ENCODE measurements at places on chromosomes 1 and 21.
A peak's percentile ranks its signal among the peaks of the same experiment; 100 is the strongest.

DNA sequence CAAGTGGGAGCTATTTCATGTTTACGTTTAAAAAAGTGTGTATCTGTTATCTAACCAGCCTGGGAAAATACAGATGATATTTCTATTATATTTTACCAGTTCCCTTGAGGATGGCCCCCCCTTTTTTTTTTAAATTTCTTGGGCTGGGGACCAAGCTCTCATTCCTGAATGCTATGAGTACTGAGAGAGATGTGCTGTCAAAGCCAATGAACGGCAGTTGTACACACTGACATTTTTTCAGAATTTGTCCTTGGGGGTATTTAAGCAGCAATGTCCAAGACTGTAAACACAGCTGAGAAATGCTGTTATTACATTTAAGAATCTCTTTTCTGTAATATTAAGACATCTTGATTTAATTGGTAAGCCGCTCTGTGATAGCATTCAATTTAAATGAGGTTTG, 177.9 kb downstream of the ST6GALNAC3 start:
- DNase-seq = no peak

GRCh38 chr1:56424744-56425493, 154.4 kb downstream of the PLPP3 start:
- DNase-seq = peak; percentile 36

DNA sequence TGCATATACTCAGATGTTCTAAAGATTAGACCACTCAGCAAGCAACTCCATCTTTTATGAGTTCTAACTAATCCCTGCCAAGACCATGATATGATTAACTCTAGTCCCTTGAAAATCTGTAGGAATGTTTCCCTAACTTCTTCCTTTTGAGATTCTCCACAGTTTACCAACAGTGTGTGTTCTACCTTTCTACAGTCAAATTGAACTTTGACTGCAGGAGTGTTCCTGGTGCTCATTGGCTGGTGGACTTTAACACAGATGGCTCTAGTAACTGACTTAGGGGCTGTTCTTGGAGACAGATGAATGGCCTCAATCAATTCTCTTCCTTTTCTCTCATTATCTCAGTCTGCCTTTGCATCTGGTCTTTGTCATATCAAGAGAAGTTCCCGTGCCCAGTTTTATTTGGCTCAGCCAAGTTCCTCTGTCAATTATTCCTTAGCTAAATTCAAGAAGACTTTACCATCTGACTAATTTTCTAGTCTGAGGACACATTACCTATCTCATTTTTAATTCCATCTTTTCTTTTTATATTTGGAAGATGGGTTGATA, 643.9 kb upstream of the CAMK1G start:
- DNase-seq = no peak

- no peak for DNase-seq
Measured at GRCh38 chr21:29888437-29888836, 51.4 kb downstream of the GRIK1 start.

- no peak for DNase-seq
Measured at GRCh38 chr1:205512059-205513045, 7.9 kb downstream of the CDK18 start.

DNA sequence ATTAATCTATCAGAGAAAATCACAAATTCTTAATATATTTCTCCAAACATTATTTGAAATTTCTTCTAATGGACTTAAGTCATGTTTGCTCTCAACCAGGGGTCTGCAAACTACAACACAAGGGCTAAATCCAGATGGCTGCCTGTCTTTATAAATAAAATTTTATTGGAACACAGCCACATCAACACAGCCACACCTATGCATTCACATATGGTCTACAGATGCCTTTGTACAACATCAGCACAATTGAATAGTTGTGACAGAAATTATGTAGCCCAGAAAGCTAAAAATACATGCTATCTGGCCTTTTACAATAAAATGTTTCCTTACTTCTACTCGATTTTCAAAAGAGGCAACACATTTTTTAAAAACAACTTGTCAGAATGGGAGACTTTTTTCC, 103.9 kb downstream of the DPYD start:
- DNase-seq = no peak

DNA sequence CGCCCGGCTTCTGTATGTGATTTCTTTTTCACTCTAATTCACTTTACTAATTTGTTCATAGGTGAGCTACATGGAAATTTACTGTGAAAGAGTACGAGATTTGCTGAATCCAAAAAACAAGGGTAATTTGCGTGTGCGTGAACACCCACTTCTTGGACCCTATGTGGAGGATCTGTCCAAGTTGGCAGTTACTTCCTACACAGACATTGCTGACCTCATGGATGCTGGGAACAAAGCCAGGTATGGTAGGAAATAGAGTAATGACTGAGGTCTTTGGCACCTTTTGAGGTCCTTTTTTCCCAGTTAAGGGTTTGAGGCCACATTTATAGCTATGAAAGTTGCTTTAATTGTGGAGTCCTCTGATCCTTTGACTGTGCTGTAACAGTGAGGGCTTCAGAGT, 56.9 kb downstream of the KIF1B start:
- no peak for DNase-seq

- no peak for DNase-seq
Measured at GRCh38 chr1:156050376-156050775, 3.2 kb downstream of the UBQLN4 start.

DNA sequence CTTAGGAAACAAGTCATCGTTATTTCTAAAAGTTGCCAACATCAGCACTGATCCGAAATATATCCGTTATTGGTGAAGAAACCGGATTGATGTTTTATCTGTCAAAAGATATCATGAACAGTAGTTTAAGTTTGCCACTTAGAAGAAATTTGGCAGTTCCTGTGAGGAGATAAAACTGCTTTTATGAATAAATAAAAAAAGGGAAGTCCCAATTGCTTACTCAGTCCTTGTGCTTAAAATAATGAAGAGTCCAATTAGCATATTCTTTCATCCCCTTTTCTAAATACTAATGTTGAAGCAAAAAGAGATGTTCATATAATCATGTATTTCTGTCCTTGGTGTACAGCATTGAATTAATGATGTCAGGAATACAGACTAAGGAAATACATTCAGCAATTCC, 164.6 kb downstream of the NCAM2 start:
- no peak for DNase-seq

DNA sequence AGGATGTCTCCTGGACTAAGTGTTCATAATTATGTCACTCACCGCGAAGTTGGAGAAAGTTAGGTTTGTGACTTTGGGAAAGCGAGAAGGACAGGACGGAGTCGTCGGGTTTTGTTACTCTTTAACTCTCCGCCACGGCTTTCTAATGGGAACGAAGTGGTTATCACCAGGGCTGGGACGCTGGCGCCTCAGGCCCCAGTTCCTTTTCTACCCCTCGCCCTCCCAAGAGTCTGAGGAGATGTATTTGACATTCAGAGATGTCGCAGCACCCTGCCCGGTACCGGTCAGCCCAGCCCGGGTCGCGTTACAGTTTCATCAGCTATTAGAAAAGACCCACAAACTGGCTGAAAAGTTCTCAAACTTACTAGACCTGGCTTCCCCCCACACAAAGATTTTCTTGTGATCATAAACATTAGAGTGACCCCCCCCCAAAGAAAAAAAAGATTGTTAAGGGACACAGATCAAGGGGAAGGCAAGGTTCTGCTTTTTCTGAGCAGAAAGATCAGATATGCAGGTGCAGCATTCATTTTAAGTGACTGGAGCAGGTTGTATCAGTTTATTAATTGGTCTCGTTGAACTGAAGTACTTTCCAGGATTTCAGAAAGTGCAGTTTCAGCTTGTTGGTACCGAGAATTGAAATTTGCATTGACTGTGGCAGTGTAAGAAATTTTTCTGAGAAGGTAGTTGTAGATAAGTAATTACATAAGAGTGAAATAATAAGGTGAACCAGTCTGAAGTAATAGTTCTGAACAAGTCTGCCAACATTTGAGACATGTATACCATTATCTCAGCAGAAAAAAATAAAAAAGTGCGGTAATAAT, 859 bp upstream of the ZBTB18 start:
- no peak for DNase-seq

- no peak for DNase-seq
Measured at GRCh38 chr1:6330410-6330911, 63.1 kb downstream of the ACOT7 start.

DNA sequence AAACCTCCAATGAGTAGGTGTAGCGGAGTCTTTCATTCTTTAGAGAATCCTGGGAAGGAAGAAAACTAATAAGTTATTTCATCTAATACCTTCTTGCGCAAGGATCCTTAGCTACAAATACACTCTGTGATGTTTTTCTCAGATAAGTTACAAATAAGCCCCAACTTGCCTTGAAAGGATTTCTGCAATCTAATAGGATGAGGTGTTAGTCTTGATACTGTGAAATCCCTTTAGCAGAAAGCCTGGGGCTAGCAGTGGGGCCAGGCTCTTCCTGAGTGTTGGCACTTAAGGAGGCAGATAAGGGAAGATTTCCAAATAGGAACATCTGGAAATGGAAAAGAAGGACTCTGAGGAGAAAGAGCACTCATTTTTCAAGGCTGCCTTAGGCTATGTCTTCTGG, 168.0 kb upstream of the DAB1 start:
- DNase-seq = no peak

GRCh38 chr1:115233598-115233997, 104.5 kb downstream of the NGF start:
- DNase-seq = no peak

DNA sequence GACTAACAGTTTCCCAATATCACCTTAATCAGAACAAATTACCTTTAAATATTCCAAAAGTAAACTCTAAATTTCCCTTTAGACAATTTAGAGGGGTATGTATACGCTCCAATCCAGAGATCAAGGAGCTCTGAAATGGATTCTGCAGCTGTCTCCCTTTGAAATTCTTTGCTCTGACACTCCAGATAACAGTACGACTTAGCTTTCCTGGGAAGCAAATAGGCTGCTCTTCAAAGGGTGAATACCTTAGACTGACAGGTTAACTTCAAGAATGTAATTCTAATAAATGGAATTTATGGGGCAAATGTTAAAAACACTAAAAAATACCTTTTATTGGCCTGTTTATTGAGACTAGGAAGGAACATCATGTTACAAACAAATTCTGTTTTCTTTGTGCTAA, 357.2 kb downstream of the USP25 start:
- DNase-seq = no peak

DNA sequence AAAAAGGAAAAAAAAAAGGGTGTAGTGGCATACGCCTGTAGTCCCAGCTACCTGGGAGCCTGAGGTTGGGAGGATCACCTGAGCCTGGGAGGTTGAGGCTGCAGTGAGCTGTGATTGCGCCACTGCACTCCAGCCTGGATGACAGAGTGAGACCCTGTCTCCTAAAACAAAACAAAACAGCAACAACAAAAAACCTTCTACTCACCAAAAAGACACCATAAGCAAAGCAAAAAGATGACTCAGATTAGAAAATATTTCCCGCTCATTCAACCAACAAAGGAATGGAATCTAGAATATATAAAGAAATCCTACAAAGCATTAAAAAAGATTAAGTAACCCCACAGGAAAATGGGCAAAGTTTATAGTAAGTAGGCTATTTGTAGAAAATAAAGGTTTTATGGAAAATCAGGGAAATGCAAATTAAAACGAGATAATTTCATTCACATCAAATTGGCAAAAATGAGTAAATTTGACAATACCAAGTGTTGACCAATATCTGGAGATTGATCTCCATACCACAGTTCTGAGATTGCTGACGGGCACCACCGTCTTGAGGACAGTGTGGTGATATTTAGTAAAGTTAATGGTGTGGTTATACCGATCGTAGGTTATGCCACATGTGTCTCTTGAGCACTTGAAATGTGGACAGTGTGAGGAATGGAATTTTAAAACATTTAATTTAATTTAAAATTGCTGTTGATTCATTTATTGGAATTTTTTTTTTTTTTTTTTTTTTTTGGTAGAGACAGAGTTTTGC, 54.0 kb downstream of the PIK3CD start:
- no peak for DNase-seq

GRCh38 chr1:13772271-13772670, 72.3 kb downstream of the PRDM2 start:
- no peak for DNase-seq

GRCh38 chr1:204584699-204585372, 68.6 kb downstream of the MDM4 start:
- DNase-seq = no peak

- DNase-seq = no peak
Measured at GRCh38 chr1:20047096-20047495, 22.9 kb upstream of the PLA2G5 start.

- no peak for DNase-seq
Measured at GRCh38 chr1:206050655-206051235, 2.2 kb upstream of the RHEX start.

DNA sequence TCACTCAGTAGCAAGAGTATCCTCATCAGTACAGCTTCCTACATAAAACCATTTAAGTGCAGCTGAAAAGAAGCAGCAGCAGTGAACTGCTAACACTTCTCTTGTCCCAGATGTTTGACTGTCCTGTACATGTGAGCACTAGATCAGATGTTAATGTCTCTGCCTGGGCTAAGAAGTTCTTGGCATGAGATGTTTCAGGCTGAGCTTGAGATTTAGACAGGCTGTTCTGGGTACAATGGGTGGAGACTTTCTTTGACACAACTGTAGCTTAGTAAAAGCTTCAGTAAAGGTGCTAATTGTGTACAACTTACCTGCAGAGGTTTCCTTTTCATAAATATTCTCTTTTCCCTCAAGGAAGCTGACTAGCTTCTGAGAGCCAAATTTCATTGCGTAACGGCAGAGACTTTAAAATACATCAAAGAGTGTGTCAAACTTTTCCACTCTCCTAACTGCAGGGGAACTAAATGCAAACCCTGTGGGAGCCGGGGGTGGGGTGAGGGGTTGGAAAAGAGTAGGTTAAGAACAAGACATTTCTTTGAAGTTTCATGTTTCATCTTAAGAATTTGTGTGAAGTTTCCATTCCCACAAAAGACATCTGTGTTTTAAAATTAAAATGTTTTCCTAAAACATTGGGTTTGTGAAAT, 82.1 kb upstream of the CCDC190 start:
- DNase-seq = no peak

DNA sequence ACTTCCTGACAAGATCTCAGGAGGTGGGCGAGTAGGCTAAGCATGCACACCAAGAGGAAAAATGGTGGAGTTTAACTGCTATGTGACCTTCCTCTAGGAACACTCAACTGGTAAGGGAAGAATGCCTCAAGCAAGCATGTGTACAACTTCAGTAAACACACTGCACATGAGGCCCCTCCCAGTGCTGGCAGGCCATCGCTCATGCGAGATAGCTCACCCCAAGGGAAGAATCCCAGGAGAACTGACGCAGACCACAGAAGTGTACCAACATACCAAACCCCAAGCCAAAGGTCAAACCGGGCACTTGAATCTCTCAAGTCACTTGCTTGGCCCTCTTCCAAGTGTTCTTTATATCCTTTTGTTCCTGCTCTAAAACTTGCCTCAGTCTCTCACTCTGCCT, 40.5 kb upstream of the GALNT2 start:
- no peak for DNase-seq

DNA sequence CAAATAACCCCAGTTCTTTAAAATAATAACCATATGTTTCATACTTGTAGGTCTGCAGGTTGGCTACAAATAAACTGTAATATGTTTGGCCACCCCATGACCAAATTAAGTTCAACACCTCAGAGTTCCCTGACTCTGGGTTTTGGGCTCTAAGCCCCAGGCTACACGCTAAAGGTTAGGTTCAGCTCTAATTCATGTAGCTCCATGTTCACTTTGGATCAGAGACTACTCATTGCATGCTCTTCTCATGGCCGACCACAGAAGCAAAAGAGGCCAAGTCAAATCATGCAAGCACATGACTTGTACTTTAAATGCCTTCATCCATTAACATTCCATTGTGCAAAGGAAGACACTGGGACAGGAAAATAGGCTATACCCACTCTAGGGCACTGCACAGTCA, 66.2 kb downstream of the MRPL39 start:
- DNase-seq = no peak

- DNase-seq = no peak
Measured at GRCh38 chr1:165632152-165632469, 1.1 kb downstream of the MGST3 start.

- no peak for DNase-seq
Measured at GRCh38 chr1:207172885-207173284, 68.9 kb downstream of the C4BPA start.

Data from HCT116 (cell line).